ENCODE measurements at places on chromosomes 4 and X.

DNA sequence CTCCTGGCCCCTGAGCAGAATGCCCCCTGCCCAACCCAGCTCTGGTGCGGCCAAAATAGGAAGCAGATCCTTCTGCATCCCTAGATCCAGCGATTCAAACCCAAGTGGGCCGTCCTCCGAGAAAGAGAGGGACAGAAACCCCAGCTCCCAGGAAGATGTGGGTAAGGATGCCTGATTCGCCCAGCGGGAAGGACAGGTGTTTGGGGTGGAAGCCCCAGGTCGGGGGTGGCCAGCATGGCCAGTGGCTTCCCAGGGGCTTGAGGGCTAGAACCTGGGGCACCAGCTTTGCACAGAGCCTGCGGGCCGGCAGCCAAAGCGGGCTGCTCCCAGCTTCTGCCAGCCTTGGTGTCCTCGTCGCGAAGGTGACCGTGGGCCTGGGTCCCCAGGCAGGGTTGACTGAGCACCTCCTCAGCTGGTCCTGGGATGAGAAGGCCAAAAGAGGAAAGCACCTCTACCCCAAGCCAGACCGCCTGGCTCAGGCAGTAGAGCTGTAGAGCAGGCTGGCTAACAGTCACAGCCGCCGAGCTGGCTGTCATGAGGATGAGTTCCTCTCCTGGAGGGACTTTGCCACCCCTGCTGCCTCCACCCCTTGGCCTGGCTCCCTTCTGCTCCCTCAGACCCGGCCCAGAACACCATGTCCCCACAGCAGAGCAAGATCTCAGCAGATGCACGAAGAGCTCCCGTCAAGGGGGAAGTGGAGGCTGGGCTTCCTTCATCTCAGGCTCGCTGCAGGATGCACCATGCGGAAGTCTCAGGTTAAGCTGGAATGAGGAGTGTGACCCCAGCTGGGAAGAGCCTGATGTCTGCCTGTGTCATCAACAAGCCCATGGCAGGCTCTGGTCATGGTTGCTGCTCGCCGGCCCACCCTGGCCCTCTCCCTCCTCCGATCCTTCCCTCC lies 59.9 kb downstream of the CPZ start:
- DNase-seq = no peak

- DNase-seq = no peak
Measured at GRCh38 chr4:123816462-123816861, 419.9 kb downstream of the SPRY1 start.

DNA sequence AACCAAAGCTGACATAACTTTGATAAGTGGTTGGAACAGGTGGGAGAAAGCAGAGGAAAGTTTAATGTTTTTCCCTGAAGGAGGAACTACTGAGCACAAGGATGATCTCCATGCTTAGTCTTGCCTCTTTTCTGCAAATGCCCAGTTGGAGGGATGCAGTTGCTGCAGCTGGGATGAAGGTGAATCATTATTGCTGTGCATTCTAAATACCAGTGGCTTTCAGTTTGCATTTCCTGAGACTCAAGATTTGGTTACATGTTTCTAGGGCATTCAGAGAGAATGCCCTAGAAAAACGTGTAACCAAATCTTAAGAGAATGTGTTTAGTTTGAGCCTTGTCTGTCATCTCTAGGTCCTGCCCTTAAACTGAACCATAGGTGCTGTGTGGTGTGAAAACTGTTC lies 42.2 kb downstream of the METTL14 start:
- DNase-seq = no peak

DNA sequence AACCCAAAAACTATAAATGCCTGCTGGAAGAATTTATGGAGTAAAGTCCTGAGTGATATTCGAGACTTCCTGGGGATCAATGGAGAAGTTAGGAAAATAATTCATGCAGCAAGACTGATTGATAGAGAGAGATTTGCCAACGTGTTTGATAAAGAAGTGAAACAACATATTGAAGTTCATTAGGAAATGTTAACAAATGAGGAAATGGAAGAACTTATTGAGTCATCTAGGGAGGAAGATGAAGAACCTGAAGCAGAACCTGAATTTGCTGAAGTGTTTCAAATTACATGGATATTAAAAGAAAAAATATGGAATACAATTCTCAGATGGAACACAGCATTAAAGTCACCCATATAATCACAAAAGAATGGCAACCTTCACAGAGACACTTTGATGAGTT lies 39.0 kb downstream of the DDX60 start:
- no peak for DNase-seq

- DNase-seq = no peak
Measured at GRCh38 chr4:1214101-1215095, 34.5 kb downstream of the CTBP1 start.

DNA sequence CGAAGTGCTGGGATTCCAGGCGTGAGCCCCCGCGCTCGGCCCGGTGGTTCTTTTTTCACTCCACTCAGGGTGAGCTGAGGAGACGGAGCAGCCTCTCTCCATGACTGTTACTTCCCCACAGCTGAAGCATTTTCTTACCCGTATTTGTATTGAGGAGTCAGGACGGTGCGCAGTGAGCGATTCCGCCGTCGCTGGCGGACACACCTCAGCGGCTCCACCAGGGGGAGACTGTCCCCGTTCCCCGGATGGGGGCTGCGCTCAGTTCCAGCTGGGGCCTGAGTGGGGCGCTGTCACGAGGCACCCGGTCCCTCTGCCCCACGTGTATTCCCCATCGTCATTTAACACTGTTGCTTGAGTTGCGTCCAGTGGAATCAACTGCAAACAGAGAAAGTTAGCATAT lies 844.0 kb upstream of the FRG1 start:
- DNase-seq = no peak

GRCh38 chr4:73868206-73869129 lies 725 bp upstream of the CXCL1 start:
- no peak for DNase-seq

DNA sequence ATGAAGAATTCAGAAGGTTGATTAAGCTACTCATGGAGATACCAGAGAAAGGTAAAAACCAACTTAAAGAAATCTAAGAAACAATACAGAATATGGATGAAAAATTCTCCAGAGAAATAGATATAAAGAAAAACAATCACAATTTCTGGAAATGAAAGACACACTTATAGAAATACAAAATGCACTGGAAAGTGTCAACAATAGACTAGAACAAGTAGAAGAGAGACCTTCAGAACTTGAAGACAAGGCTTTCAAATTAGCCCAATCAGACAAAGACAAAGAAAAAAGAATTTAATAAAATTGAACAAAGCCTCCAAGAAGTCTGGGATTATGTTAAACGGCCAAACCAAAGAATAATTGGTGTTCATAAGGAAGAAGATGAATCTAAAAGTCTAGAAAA lies 9.6 kb downstream of the STBD1 start:
- DNase-seq = no peak

- no peak for DNase-seq
Measured at GRCh38 chrX:15277604-15278003, 7.7 kb upstream of the ASB9 start.

GRCh38 chr4:26148927-26149326 lies 171.9 kb upstream of the RBPJ start:
- no peak for DNase-seq

DNA sequence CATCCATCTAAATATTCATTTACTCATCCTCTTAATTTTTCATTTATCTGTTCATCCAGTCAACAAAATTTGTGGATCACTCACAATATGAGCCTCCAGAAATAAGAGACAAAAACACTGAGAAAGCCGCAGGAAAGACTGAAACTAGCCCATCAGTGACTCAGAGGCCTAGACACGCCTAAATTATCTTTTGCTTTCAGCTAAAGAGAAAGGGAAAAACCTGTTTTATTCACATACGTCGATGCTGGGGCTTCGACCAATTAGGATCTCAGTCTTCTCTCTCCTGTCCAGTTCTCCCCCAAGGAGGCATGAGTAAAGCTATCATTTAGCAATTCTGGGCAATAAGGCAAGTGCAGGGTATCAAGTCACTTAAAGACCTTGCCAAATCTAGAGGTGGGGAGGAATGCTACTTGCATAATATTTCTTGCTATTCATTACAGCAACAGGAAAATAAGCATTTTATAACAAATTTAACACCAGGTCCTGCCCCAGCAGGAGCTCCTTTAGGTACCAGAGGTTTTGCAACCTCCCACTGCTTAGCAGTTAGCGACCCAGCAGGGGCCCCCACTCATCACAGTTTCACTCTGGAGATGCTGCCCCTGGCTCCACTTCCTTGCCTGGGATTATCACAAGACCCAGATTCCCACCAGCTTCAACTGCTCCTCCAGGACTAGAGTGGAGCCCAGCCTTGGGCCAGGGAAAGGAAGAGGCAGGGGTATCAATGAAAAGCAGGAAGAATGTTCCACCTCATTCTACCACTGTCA lies 30.1 kb upstream of the TMEM154 start:
- peak; percentile 53 for DNase-seq

DNA sequence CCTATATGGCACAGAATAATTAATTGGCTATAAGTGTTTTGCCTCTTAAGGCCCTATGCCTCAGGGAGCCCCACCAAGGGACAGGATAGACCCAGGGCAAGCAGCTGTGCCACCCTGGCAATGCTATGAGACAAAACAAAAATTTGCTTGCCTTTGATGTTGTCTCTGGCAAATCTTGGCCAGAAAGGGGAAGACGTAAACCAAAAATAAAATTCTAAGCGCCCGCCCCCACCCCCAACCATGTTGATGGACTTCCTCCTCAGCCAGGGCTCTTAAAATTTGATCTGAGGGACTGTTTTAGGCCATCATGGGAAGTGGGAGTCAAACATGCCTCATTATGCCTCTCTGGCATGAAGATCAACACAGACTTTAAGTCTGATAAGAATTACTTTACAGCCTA lies 130.5 kb upstream of the APOOL start:
- no peak for DNase-seq

DNA sequence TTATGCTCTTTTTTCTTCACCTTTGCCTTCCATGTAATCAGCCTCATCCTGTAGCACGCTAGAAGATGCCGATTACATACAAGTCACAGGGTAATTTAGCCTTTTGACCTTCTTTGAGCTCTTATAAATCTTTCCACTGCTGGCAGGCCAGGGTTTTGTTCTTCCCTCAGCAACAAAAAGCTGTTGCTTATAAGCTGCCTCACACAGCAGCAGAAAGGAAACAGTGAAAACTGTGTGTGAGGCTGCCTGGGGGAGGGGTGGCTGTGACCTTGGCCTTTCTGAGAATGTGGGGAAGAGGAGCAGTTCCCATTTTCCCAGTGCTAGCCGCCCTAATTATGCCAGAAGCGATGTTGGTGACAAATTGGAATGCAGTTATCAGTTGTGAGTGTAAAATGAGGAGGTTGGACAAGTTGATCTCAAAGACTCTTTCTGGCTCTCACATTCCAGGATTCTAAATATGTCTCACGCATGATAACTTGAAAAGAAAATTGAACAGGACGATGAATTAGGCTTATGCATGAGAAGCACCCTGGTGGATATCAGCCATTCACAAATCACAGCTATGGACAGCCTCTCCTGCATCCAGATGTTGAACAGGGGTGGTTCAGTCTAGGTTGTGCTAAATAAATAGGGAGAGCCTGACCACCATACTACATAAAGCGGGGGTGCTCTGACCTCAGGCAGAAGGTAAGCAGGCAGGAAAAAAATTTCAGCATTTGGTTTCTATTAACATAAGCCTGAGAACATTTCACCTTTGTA lies 25.7 kb downstream of the SLITRK2 start:
- no peak for DNase-seq

DNA sequence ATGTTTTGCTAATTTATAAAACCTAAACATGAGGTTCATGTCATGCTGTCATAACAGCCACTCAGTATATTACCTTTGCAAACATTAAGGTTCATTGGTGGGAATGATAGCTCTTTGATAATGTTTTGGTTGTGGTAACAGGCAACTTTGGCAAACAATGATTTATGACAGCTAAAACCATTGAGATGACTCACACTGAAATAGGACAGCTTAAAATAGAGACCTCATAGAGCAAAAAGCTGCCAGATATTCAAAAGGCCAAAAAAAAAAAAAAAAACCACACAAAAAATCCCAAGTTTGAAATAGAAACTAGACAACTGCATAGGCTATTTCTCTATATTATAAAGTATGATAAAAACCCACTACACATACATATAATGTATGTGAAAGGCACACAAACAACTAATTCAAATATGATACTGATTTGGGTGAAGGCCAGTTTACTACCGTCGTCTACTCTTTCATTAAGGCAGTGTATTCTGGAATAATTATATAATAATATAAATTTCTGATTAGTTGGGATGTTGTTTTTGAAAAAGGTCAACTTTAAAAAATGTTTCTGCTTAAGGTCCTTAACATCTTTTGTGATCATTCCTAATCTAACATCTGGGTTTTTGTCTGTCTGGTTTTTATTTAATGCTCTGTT lies 646.0 kb upstream of the PITX2 start:
- DNase-seq = peak; percentile 48

GRCh38 chr4:37964734-37965457 lies 4.7 kb downstream of the PTTG2 start:
- no peak for DNase-seq

DNA sequence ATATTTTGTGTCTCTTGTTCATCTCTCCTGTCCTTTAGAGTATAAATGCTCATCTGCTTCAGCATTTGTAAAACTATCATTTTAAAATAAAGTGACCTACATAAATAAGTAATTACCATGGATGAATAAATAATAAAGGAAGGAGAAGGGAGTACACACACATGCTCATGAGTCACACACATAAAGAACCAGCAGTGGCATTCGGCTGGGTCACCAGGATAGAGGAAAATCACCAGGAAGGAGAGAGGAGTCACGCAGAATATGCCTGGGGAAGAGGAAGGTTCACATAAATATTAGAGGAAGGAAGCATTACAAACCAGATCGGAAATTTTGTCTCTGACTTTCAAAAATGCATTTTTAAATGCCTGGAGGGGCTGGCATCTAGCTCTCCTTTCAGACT lies 38.5 kb upstream of the MED14 start:
- no peak for DNase-seq

DNA sequence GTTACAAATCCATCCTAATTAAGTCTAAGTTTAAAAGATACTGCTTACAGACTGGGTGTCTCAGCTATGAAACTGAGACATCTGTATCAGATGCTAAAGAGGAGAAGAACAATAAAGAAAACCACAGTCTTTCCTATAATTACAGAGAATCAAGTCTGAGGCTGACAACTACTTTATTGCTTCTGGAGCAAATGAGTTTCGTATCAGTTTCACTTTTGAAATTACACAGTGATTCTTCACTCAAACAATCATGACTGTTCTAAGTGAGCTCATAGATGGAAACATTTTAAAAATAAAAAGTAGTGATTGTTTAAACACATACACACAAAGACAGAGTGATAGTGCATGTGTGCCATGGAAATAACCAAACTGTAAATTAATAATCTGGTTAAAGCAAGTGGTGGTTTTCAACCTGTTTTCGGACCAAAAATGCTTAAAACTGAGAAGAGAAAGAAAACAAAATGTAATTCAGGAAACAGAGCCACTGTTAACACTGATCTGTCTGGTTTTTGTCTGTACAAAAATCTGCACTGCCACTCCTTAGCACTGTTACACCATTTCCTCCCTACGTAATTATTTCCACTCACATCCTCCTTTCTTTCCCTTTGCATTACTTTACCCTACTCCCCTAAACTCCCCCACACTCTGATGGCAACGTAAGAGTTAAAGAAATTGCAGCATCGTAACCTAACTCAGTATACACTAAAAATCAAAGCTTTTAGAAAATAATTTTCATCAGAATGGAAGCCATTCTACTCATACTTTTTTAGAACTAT lies 12.5 kb downstream of the RFC1 start:
- DNase-seq = peak; percentile 74

GRCh38 chr4:84957514-84958420 lies 8.7 kb downstream of the WDFY3 start:
- no peak for DNase-seq
